ENCODE measurements at places on chromosomes 5 and 9. TPM values are rescaled to one million over a fixed set of nuclear protein-coding genes. Genes with fewer than 3 reads are reported as not detected.

DNA sequence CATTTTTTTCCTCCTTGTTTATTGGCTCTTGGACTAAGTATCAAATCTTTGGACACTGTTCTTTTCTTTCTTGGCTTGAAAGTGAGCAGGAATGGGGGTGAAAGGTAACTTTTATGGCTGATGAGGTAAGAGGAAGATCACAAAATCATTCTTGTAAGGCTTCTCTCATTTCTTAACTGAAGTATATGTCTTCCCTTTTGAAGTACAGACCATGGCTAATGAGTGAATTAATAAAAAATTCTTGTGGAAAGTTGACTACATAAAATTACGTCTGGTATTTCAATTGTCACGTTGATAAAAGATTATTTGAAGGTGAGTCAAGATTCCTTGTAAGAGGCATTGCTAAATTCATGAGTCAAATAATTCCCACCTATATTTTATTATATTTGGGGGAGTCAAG lies 25.1 kb downstream of the VCAN start:
- no peak for DNase-seq

DNA sequence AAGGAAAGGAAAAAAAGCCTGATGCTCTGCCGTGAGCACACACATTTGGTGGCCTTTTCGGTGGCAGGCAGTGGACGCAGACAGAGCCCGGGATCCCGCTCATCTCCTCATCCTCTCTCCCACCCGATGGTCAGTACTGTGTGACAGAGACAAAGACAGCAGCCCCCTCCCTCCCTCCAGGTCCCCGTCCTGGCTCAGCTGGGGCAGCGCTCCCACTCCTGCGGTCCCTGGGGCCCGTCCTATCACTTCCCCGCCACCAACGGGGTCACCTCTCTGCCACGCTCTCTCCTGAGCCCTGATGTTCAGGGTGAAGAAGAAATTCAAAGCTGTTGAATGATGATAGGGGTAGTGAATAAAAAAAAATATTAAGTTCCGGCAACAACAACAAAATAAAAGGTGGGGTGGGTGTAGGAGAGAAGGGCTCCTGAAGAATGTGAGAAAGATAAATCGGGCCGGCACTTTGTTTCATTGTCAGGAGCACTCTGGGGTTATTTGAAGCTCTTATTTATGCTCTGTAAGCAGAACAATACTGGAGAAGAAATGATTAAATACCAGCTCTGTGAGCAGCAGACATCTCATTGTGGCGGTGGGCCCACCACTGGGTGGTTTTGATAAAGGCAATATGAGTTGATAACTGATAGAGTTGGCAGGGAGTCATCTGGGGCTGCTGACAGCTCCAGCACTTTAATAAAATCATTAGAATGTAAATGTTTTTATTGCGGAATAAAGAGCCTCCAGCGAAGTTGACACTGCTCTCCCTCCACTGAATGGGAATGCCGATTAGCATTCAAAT lies 417.7 kb downstream of the IRX1 start:
- no peak for DNase-seq

GRCh38 chr5:111223787-111224560 lies at the start of gene CAMK4:
CAMK4 (plus strand) TSS chr5:111224384; CDS start chr5:111224484, 100 bp downstream.
- peak; percentile 80 for DNase-seq

- no peak for DNase-seq
Observed at GRCh38 chr5:175861337-175862130, 9.8 kb upstream of the CPLX2 start.

DNA sequence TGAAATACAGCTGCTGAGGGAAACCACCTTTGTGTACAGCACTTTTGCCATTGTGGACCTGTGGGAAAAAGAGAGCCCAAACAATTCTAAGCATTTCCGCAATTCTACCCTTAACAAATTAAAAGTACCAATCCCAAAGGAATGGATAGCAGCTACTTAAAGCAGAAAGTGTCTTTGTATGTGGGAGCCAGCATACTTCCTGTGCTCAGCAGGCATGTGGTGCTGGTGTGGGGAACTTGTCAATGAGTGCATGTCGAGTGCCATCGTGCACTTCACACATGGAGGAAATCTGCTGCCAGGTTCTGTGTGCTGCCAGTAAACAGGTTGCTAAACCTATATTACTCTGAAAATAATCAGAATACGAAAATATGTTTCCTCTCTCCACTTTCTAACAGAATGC lies 399.0 kb downstream of the LRRC70 start:
- no peak for DNase-seq

DNA sequence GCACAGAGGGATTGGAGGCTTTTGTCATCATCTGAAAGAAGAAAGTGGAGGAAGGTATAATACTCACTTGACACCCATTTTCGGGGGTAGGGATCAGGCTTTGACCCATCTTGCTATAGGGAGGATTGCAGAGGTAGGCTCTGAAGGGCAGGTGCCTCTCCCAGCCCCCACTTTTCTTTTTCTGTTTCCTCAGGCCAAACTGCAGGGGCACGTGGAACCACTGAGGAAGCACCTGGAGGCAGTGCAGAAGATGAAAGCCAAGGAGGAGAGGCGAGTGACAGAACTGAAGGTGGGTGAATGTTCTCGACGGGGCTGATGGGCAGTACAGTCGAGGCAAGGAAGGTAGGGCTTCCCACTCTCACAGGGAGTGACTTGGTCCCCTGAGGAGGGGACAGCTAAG lies 7.5 kb downstream of the TRIM41 start:
- no peak for DNase-seq

DNA sequence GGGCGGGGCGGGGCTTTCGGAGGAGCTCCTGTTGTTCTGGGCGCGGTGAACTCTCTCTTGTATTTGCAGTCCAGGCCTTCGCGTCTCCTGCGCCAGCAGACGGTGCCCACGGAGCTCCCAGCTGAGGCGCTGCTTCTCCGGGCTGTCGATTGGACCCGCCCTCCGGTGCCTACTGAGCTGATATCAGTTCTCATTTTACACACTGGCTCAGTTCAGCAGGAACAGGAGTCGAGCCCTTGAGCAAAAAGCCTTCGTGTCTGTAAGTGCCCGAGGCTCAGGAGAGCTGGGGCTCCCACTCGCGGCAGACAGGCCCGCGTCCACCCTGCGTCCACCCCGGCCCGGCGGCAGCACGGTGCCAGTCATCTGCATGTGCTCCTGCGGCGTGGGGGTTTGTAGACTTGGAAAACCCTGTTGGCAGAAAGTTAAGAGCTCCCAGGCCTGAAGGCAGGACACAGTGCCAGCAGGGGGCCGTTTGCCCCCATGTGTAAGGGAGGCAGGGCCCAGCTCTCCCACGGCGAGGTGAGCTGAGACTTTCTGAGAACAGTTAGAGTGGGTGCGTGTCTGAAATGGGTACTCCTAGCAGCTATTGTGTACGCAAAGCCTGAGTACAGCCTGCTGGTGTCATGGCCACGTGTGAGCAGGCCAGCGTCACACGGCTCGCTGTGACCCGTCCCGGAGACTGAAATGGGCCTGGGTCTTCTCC lies 231.5 kb downstream of the FANCC start:
- no peak for DNase-seq

- no peak for DNase-seq
Observed at GRCh38 chr5:129698661-129699060, 49.2 kb upstream of the MINAR2 start.

DNA sequence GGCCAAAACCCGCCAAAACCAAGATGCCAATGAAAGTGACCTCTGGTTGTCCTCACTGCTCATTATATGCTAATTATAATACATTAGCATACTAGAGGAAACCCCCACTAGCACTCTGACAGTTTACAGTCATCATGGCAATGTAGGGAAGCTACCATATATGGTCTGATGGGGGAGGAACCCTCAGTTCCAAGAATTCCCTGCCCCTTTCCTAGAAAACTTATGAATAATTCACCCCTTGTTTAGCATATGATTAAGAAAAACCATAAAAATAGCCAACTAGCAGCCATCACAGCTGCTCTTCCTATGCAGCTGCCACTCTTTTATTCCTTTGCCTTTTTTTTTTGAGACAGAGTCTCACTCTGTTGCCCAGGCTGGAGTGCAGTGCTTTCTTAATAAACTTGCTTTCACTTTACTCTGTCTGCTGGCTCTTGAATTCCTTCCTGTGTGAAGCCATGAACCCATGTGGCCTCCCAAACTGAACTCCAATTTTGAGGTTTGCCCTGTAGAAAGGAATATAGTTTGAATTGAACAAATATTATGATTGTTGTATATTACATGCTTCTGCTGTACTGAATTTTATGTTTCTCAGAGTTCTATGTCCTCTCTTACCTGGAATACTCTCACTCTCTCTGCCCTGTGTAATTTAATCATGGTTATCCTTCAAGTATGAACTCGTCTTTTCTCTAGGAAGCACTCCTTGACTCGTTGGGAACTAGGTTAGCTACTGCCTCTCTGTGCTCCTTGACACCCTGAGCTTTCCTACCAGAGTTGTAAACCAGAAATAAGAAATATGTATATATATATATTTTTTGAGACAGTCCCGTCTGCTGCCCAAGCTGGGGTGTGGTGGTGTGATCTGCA lies 59.8 kb downstream of the KIAA1958 start:
- DNase-seq, result no peak

DNA sequence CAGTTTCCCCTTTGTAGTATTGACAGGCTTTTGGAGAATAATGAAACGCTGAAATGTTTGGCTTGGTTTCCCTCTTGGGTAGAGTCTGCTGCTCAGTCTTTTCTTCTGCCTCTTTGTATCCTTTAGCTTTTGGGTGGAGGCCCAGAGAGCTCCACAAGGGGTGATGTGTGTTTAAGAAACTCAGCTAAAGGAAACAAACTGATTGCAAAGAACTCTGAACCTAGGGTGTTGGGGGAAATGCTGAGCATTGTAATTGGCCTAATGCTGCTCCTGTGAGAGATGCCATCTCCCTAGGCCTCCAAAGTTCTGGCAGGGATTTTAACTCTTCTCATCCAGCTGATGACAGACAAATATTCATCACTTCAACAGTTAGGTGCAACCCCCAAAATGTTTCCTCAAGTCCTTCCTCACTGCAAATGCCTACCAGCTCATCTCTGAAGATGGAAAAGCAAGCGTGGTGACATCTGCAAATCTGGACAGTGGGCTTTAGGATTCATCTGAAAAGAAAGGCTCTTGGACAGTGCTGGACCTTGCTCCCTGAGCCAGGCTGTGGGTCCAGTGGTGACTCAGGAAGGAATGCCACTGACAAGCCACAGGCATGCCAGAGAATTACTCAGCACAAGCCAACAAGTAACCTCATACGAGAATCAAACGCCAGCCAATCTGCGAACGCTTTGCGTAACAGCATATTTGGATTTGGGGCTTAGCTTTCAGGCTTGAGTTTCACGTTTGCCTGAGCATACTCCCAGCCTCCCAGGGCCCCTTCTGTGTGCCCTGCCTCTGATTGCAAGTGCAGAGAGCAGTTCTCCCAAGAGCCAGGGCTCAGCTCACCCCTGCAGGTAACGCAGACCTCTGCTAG lies 30.5 kb upstream of the ZSWIM6 start:
- DNase-seq, result no peak

GRCh38 chr5:111518777-111519176 lies 6.4 kb upstream of the STARD4 start:
- DNase-seq, result no peak

DNA sequence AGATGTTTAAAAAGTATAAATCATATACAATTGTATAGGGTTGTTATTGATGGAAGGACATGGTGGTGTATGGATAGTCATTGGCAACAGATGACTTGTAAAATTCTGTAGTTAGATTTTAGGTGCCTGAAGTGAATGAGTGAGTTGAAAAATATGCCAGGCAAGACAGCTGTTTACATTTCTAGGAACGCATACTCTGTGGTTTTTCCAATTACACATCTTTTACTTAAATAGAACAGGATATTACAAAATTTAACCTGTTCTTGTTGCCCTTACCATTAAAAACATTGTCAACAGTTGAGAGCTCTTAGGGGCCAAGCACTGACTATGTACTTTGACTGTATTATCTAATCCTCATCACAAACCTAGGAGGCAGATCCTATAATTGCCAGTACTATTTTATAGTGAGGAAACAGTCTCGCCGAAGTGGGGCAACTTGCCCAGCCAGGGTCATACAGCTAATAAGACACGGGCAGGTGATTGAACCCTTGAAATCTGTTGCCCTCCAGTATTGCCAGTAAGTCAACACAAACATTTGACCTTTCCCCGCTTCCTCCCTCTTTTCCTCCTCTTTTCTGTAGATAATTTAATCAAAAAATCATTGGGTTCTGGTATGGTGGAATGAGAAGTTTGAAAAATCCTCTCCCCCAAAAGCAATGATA lies 88.6 kb downstream of the MACROH2A1 start:
- no peak for DNase-seq

DNA sequence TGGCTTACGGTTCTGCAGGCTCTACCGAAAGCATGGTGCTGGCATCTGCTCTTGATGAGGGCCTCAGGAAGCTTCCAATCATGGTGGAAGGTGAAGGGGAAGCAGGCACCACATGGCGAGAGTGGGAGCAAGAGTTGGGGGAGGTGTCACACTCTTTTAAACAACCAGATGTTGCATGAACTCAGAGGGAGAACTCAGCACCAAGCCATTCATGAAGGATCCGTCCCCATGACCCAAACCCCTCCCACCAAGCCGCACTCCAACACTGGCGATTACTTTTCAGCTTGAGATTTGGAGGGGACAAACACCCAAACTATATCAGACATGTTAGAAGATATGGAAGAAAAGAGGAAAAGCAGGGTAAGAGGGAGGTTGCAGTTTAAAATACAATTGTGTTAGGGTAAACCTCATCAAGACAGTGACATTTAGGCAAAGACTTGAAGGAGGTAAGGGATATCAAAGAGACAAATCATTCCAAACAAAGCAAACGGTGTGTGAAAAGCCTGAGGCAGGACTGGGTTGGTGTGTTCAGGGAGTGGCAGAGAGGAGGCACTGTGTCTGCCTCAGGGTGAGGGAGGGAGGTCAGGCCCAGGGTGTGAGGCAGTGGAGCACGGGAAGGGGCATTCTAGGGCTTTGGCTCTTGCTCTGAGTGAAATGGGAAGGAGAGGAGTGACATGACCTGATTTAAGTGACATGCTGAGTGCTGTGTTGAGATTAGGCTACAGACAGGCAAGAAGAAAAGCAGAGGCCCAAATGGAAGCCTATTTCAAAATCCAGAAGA lies 80.9 kb downstream of the SREK1 start:
- DNase-seq, result no peak

DNA sequence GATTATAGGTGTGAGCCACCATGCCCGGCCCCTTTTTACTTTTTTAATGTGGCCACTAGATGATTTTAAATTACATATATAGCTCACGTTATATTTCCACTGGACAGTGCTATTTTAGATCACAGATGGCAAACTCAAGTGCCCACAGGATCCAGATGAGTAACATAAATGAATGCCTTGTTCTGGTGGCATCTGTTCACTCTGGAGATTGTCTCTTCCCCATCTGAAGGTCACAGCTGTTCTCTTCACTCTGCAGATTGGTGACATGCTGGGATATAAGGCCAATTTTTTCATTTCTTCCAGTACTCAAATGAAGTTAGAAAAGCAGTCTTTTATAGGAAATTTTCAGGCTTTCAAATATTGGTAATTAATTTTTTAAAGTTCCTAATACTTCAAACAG lies 160.1 kb downstream of the DOCK8 start:
- DNase-seq, result no peak

DNA sequence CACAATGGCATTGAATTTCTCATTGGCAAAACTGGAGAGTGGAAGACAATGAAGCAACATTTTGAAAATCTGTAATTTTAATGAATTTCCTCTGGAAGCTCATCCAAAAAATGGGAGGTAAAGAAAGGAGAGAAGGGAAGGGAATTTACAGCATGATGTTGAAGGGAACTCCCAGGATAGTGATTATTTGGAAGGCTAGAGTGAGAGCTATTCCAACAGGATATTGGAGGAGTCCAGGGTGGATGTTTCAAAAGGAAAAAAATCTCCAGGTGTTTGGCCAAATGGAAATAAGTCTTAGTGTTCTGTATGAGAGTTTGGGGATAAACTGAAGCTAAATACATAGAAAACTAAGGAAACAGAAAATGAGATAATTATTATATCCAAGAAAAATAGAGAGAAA lies 106.2 kb downstream of the IZUMO3 start:
- DNase-seq, result no peak

The TRIM32 gene
- 16.8 TPM for total RNA-seq

The RAD17 gene
- 31.4 TPM for total RNA-seq

Data from naive thymus-derived CD4-positive, alpha-beta T cell (primary cell).